ENCODE measurements at places on chromosomes 2 and 18.
A peak's percentile ranks its signal among the peaks of the same experiment; 100 is the strongest.

- peak; percentile 57 for DNase-seq
Measured at GRCh38 chr2:217905395-217905794, 97.4 kb downstream of the TNS1 start.

DNA sequence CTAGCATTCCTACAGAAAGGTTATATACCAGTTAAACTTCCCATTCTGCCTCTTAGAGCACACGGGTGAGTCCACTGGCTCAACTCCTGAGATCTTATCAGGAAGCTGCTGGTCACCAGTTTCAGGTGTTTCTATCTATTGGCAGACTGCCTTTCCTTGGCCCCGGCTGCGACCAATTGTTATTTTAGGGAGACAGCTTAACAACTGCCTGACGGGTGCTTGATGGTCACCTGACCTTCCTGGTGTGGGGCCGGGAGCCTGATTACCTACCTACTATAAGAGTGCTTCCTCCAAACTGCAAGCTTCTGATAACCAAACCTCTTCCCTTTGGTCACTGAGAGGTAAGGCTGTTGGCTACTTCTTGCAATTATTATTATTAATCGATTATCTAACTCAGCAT, 122.1 kb upstream of the XIRP2 start:
- no peak for DNase-seq

DNA sequence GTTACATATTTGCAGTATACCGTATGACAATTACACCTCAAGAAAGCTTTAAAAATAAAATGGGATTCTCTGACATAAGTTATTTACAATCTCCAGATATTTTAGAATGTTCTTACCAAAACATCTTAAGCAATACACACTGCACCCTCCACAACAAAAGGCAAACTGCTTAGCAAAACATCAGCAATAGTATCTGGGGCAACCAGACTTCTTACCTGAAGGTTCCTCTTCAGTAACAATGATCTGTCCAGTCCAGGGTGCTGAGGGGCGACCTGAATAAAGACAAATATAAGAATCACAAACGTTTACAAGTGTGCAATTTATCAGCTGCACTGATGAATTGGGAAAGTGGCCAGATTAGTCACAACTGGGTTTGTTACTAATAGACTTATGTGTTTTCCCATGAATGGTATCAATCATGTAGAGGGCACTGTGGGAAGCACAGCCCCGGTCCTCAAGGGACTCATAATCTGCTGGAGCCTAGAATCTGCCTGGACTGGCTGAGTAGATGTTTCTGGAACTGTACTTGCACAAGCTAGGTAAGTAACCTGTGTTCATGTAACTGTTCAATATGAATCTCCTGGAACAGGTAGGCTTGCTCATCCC, 70.7 kb downstream of the MYOM1 start:
- DNase-seq: no peak

GRCh38 chr18:68735483-68736343, 20.8 kb upstream of the TMX3 start:
- DNase-seq: no peak

GRCh38 chr2:160632084-160632975, 138.7 kb upstream of the RBMS1 start:
- DNase-seq: no peak

GRCh38 chr2:118548880-118549488, 298.5 kb downstream of the EN1 start:
- no peak for DNase-seq

DNA sequence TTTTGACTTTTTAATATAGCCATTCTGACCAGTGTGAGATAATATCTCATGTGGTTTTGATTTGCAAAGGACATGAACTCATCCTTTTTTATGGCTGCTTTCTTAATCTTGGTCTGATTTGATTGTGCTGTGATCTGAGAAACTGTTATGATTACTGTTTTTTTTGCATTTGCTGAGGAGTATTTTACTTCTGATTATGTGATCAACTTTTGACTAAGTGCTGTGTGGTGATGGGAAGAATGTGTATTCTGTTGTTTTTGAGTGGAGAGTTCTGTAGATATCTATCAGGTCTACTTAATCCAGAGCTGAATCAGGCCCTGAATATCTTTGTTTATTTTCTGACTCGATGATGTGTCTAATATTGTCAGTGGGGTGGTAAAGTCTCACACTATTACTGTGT, 16.8 kb downstream of the SP140L start:
- DNase-seq: no peak

- no peak for DNase-seq
Measured at GRCh38 chr2:65276609-65277008, 49.0 kb downstream of the ACTR2 start.

DNA sequence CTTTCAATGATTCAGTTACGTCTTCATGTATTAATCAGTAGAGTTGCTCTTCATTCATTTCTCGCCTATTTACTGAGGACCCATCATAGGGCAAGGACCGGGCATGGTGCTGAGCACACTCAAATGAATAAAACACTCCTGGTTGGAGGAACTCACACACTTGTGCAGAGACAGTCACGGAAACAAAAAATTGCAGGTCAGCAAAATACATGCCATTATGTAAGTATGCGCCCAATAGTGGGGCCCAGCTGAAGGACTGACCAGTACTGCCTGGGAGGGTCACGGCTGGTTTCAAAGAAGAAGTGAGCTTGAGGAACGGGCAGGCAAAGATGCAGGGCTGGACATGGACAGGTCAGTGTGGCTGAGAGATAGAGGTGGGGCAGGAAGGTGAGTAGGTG, 102.9 kb downstream of the DDX1 start:
- no peak for DNase-seq

- DNase-seq: no peak
Measured at GRCh38 chr2:29509397-29509796, 394.2 kb downstream of the CLIP4 start.

DNA sequence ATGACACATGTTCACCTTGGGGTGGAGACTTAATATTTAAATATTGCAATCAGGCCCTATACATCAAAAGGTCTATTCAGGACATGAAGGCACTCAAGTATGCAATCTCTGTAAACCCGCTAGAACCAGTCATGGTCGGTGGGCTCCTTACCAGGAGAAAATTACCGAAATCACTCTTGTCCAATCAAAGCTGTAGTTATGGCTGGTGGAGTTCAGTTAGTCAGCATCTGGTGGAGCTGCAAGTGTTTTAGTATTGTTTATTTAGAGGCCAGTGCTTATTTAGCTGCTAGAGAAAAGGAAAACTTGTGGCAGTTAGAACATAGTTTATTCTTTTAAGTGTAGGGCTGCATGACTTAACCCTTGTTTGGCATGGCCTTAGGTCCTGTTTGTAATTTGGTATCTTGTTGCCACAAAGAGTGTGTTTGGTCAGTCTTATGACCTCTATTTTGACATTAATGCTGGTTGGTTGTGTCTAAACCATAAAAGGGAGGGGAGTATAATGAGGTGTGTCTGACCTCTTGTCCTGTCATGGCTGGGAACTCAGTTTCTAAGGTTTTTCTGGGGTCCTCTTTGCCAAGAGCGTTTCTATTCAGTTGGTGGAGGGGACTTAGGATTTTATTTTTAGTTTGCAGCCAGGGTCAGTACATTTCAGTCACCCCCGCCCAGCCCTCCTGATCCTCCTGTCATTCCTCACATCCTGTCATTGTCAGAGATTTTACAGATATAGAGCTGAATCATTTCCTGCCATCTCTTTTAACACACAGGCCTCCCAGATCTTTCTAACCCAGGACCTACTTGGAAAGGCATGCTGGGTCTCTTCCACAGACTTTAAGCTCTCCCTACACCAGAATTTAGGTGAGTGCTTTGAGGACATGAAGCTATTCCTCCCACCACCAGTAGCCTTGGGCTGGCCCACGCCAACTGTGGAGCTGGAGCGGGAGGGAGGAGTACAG, 108.1 kb downstream of the XRCC5 start:
- no peak for DNase-seq

DNA sequence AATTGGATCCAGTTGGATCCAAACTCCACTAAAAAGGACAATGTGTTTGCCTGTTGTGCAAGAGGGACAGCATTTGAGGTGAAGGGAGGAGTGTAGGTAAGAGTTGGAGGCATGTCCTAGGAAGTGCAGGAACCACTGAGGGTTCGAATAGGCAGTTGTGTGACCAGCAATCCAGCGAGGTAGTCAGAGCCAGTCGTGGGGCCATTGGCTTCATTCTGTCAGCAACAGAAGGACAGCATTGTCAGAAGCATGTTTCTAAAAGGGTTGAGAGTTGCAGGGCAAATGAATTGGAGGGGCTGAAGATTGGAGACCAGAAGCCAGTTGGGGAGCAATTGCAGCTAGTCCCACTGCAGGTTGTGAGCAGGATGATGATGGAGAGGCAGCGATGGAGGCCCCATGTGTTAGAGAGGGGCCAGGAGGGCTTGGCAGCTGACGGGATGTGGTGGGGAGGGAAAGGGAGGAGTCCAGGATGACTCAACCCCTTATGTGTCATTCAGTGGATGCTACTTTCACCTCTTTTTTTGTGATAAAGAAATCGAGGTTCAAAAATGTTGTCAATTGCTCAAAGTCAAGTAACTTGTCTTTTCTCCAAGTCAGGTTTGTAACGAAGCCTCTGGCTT, 96.7 kb upstream of the SIX3 start:
- DNase-seq: no peak

GRCh38 chr18:69752737-69753380, 194.8 kb downstream of the CD226 start:
- no peak for DNase-seq

DNA sequence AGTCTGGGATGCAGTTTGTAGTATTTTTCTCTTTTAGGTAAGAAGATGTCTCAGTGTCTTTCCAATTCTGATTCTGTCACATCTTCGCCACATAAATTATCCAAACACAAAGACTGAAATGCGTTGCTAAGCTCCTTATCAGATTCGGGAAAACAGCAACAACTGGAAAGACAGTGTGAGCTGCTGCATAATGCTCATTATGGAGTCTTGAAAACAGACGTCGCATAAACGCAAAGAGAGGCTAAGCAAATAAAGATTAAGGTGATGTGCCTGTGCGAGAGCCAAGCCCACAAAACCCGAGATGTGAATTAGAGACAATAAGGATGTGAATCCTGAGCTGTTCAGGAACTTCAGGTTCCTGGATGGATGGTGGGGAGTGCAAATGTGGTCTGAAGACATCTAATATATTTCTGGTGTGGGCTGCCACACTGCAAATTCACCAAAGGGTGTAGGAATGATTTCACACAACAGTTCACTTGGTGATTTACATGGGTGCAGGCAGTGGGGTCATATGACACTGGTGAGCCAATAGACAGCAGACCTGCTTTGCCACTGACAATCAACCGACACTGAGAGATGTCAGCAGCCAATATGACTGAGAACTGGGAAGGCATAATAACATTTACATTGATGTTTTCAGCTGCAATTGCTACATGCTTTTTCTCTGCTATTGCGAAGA, 195.8 kb downstream of the MTX2 start:
- no peak for DNase-seq

DNA sequence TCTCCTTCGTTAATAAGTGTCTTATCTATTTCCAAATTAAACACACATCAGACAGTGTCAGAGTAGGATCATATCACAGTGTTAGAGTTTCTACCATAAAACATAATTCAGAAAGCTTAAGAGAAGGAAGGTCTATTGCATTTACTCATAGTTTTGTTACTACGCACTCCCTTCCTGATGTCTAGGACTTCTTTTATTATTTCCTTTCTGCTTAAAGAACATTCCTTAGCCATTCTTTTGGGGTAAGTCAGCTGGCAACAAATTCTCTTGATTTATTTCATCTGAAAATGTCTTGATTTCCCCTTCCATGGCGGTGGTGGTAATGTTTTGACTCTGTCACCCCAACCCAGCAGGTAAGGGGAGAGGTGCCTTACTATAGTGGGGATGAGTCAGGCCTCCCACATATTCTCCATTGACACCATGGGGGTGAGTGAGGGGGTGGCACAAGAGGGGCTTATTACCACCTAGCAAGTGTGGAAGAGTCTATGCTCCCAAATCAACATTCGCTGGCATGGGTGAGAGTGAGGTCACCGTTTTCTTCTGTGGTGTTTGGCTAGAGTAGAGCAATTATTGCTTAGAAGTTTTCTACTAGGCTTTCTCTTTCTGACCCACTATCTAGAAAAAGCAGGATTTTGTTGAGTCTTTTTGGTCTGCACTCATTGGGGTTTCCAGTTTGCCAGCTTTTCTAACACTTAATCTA, 29.9 kb downstream of the ABCB11 start:
- DNase-seq: no peak

GRCh38 chr2:203759690-203760365, 53.4 kb downstream of the CD28 start:
- DNase-seq: no peak

GRCh38 chr2:241161646-241162281, 11.5 kb downstream of the PPP1R7 start:
- peak; percentile 59 for DNase-seq

DNA sequence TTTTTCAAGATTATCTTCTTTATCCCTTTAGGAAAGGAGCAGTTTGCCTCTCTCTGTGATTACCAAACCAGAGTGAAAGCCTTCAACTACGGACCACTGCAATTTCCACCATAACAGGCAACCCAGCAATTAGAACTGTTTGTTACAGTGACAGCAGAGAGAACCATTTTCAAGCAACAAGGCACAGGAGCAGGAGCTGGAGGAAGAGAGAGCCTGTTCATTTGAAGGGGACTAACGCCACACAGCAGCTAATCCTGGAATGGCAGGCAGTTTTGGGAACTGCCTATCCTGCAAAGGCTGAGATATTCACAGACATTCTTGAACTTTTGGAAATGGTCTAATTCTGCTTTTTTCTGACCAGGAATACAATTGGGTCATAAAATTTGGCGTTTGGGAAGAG, 1541.9 kb upstream of the PIK3C3 start:
- no peak for DNase-seq

DNA sequence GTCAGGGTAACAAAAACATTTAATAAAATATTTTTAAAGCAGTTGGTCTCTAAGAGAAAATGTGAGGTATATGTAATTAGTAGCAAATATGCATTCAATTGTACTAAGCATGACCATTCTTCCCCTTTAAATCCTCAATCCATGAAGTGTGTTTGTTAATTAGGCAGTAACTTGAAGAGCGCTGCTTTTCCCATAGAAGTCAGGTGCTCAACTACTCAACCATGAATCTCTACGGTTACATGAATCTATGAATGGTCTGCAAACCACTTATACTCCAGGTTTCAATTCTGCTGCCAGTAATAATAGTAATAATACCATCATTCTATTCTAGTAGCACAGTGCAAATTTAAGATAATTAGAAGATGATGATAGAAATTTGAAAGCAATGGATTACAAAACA, 55.8 kb downstream of the SLC8A1 start:
- DNase-seq: no peak

DNA sequence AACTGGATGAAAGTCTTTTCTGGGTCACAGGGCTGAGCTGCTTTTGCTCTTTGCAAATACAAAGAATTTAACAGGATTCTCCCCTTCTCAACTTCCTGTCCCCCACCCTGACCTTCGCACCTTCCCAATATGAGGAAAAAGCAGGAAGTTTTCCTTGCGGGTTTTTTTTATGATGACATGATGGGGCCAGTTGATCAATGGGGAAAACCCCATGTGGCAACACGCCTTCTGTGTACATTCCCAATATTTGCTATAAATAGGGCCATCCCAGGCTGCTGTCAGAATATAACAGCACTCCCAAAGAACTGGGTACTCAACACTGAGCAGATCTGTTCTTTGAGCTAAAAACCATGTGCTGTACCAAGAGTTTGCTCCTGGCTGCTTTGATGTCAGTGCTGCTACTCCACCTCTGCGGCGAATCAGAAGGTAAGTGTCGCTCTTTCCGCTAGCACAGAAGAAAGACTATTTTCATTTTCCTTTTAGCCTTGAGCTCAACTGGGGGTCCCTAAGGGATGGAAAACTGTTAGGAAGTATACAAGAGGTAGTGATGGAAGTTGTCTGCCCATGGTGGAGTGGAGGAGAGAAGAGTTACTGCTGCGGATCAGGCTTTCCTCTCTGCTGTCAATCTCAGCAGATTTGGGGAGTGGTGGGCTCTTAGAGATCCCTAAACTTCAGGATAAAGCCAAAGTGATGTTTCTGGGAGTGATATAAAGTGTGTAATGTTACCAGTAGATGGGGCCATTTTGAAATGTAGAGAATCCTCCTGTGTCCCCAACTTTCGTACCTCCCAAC, at the start of gene CCL20:
Gene CCL20 (plus strand): TSS at position 281 of the 792 bp plus-strand sequence. CDS start 70 bp downstream, at position 351.
- DNase-seq: no peak
